ENCODE measurements at places on chromosomes 1 and 21.

GRCh38 chr21:36873513-36873912 lies 93.0 kb downstream of the HLCS start:
- no peak for DNase-seq

GRCh38 chr1:113684153-113684541 lies 75.1 kb downstream of the PHTF1 start:
- DNase-seq = no peak

GRCh38 chr21:41770901-41771624 lies 4.2 kb upstream of the RIPK4 start:
- no peak for DNase-seq

- DNase-seq = no peak
These were observed 2.1 kb downstream of the C1orf35 start for GRCh38 chr1:228100822-228101613.

DNA sequence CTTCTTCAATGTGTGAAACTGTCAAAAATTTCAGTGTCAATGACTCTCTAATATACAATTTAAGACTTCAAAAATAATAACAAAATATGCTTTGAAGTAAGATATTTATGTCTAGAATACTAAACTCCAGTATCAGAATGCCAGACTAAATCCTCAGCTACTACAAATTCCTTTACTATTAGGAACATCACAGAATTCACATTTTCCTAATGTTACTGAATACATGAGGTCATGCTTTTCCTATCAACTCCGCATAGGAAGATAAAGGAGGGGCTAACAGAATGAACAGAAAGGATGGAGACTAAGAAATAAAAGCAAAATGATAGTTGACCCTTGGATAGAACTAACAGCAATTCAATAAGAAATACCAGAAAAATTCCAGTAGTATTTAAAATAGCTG lies 292.7 kb downstream of the SDCCAG8 start:
- DNase-seq = no peak

All from CD4-positive, alpha-beta T cell treated with Interleukin-4 for 4 hours (primary cell).